ENCODE measurements at places on chromosomes 3 and 15.

- no peak for DNase-seq
These were observed 42.8 kb upstream of the RPL35A start for GRCh38 chr3:197907196-197907595.

DNA sequence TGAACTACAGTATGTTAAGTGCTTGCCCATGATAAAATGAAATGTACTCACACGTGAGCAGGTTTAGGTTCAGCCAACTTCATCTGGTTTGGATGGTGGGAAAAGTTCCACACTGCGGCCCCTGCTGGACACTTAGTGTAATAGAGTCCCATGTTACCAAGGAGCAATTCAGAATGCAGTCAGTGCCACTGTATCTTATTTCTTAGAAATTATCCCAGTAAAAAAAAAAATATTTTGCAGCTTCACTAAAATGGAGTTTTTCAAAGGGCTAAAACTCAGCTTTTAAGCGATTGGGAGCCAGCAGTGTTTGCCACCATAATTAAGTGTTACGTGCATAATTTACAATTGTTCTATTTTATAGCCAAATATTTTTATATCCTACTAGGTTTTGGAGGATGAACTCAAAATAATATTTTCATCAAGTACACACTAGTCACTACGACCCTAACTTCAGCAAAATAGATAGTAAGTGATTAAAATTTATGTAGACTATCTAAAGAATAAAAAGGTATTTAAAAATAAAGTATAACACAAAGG, 371.7 kb upstream of the GBE1 start:
- DNase-seq: peak; percentile 59

- DNase-seq: no peak
These were observed 99.5 kb downstream of the DNAJB8 start for GRCh38 chr3:128367221-128367620.

- no peak for DNase-seq
These were observed 215.4 kb downstream of the SNRPN start for GRCh38 chr15:25170113-25170731.

- DNase-seq: no peak
These were observed 32.0 kb downstream of the RAB11A start for GRCh38 chr15:65901336-65901735.

- peak; percentile 75 for DNase-seq
These were observed 788 bp upstream of the WDR73 start for GRCh38 chr15:84654689-84655453.

- DNase-seq: no peak
These were observed 31.0 kb upstream of the ATOSA start for GRCh38 chr15:52710050-52710707.

DNA sequence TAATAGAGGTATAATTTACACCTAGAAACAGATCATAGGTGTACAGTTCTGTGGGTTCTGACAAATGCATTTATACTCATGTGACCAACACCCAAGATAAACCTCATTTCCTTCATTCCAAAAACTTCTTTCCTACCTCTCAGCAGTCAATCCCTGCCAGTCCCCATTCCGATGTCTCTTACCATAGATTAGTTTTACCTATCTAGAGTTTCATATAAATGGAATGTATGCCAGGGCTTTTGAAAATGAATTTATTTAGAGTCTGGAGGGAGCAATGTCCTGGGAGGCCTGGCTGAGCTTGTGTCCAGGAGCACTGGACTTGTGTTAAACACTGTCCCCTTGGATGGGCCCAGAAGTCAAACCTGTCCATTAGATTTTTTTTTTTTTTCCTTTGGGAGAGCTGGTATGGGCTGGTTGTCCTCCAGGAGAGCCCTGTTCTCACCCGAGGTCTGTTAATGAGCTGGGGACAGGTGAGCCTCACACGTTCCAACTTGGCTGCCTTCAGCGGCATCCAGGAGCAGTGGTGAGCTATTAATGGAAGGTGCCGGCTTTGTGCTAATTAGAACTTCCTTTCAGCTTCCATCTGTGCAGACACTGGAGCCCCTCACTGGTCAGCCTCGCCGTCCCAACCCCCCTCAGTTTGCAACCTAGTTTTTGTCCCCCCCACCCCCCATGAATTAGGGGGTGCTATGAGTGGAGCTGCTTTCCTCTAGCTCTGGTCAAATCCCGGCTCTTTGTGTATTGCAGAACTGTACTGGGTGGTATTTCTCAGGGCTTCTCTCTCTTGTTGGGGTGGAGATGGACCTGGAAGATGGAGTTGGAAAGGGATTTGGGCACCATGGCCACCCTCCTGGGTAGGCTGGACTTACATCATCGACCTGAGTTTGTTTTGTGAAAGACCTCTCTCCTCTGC, 40.7 kb upstream of the POLG start:
- DNase-seq: no peak

DNA sequence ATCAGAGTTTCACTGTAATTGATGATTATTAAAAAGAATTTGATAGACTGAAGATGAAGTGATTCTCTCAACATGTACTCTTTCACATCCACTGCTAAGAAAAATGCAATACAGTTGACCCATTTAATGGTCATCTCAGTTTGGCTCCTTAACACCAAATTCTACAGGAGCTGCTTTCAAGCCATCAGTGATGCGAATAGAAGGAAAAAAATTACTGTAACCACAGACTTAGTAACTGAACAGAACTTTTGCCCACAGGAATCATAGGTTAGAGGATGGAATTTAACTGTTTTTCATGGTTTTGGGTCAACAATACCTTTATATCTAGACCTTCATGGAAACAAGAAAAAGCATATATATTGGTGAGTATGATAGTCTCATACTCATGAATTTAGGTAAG, 633.5 kb downstream of the CADM2 start:
- no peak for DNase-seq

GRCh38 chr3:64760258-64760657, 72.5 kb upstream of the ADAMTS9 start:
- DNase-seq: no peak

- no peak for DNase-seq
These were observed 138.9 kb upstream of the SGO1 start for GRCh38 chr3:20324664-20325478.

- DNase-seq: peak; percentile 54
These were observed 29.8 kb downstream of the GNB4 start for GRCh38 chr3:179421500-179421899.

DNA sequence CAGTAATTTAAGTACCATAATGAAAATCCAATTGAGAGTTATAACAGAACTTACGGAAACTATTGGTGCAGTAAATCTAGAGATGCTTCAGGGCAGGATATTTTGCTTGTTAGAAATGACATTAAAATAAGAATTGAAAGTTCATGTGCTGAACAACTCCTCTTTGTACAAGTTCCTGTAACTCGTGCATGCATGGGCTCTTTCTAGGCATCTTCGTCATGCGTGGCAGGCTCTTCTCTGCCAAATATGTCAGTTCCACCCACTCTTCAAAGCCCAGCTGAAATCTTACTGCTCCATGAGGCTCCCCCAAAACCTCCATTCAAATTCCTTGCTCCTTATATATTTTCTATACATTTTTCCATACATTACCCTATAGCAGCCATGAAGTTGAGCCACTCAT, 48.7 kb downstream of the FBN1 start:
- no peak for DNase-seq

GRCh38 chr3:138935863-138936740, 10.8 kb downstream of the FOXL2 start:
- DNase-seq: peak; percentile 77

GRCh38 chr15:23038726-23039142, 635 bp downstream of the TUBGCP5 start:
- DNase-seq: peak; percentile 67

DNA sequence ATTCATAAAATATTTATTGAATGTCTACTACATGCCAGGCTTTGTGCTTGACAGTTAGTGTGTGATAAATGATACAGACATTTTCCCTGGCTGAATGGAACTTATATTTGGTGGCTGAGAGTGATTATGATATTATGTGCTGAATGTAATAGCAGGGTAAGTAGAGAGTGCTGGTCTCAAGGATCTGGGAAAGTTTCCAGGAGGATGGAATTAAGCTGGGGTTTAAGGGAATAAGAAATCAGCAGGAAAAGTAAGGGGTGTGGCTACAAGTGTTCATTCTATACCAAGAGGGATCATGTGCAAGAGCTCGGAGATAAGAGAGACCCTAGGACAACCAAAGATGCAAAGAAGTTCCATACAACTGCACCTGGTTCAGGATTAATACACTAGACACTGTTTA, 500.1 kb upstream of the CFAP20DC start:
- DNase-seq: no peak

DNA sequence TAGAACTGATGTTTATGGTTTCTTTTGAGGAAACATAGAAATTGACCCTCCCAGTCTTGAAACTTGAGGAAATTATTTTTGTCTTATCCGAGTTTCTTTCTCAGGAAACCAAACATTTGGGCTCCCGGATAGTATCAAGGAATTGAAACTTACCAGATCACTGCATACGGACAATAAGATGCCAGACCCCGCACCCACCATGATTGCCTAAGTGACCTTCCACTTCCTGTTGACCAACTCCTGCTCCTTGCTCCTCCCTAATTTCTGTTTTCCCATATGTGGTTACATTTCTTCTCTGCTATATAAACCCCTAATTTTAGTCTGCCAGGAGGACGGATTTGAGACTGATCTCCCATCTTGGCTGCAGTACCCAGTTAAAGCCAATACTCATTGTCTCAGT, 118.4 kb upstream of the TPRG1 start:
- no peak for DNase-seq

DNA sequence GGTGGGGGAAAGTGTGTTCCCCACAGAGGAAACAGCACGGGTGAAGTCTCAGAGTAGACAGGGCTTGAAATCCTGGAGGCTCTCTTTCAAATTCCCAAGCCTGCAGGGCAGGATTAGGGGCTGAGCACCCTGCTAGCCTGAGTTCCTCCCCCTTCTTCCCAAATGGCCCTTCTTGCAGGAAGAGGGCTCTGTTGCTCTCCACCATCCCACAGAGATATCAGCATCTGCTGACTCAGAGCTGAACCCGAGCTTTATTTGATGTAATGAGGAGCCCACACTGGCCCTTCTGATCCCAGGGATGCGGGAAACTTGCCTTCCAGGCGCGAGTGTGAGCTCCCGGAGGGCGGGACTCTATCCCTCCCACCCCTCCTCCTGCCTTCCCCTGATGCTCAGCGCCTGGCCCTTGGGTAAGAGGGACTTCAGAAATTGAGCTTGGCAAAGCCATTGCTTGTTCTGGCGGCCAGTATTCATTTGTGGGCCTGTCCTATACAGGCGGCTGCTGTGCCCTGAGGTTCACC, 1.4 kb upstream of the STRA6 start:
- DNase-seq: peak; percentile 95

GRCh38 chr3:13336592-13336991, 83.5 kb downstream of the NUP210 start:
- DNase-seq: no peak

- no peak for DNase-seq
These were observed 121.1 kb downstream of the SHQ1 start for GRCh38 chr3:72727172-72727571.

- DNase-seq: peak; percentile 20
These were observed 33.7 kb downstream of the THRB start for GRCh38 chr3:24460974-24461373.

DNA sequence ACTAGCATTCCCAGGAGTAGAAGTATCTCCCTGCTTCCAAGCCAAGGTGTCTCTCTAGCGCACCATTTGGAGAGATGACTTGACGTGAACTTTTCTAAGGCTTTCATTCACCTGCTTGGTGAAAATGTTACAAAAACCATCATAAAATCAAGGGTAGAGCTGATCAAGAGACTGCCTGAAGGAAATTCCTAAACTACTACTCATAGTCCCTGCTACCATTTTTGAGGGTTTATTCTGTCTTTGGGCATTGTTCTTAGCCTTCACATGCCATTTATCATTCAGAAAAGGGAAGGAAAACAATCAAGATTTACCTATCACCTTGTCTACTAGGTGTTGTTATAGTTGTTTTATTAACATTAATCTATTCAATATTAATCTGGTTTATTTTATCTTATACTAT, 525.8 kb downstream of the NTRK3 start:
- no peak for DNase-seq

DNA sequence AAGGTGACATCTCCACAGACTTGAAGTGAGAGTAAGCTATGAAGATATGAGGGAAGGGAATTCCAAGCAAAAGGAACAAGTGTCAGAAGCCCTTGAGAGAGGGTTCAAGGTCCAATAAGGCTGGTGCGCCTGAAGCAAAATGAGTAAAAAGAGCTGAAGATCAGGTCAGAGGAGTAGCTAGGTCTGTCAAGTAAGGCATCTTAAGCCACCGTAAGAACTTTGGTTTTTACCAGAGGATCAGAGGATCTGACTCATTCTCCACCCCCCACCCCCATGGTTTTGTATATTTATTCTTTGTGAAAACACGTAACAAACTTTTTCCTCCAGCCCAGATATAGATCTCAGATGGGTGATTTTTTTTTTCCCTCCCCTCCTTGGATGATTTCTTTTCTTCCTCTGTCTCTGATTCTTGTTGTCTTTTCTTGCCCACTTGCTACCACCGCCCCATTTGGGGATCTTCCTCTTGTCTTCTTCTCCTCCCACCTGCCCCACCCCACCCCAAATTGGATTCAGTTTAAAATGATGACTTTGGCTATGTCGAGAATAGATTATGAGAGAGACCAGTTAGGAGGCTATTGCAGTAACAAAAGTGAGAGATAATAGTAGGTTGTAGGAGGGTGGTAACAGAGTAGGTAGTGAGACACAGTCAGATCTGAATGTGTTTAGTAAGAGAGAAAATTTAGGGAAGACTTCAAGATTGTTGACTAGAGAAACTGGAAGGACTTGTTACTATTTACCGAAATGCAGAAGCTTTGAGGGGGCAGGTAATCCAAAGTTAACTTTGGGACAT, 6.1 kb downstream of the TRMT10C start:
- peak; percentile 51 for DNase-seq

Data from fibroblast of villous mesenchyme (primary cell).